ENCODE measurements at places on chromosomes 7 and 10.

DNA sequence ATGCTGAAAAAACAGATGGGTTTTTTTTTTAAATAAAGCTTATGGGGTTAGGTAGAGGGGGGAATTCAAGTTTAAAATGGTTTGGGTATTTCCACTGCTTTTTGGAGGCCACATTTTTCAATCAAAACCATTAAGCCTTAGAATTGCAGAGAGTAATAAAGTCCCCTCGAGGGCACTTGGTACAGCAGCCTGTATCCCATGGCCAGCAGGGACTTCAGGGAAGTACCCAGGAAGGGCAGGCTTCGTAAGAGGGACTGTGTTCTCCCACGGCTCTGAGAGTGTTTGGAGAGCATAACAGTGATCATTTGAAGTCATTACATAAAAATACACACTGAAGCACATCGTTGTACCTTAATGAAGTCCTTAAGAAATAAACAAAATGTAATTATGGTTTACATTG lies 432.7 kb downstream of the DPP6 start:
- no peak for DNase-seq

DNA sequence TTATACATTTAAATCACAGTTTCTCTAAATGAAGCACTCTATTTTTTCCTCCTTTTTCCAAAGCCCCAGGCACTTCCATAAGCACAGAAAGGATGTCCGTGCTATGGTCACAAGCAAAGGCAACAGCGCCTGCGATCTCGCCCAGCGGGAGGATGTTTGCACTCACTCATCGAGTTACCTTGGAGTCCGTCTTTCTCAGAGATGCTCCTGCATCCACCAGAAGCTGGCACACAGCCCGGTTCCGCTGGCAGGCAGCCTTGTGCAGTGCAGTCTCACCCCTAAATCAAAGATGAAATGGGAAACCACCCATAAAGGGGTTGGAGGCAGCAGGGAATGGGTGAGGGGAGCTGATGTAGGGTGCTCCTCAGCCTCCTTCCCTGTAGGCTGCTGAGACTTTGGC lies 51.9 kb upstream of the PTN start:
- DNase-seq = no peak

GRCh38 chr7:38306914-38307313 lies 33.5 kb upstream of the TARP start:
- no peak for DNase-seq

GRCh38 chr7:1725199-1725690 lies 55.2 kb downstream of the ELFN1 start:
- peak; percentile 67 for DNase-seq

DNA sequence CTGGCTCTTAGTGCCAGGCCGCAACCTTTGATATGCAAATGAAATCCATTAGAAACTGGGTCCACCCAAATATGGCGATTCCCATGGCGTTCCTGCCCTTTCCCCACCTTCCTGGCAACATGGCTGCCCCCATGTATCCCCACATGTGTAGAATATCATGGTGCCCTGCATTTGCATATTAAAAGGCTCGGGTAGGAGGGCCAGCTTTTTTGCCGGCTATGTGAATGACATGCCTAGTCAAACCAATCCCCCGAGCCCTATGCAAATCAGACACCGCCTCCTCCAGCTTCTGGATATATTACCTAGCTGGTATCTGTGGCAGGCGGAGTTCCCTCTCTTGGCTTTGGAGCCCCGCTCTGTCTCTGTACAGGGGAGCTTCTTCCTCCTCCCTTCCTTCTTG lies 18.3 kb downstream of the MMS19 start:
- DNase-seq = peak; percentile 99

Measured in GM23338 (cell line).